ENCODE measurements at places on chromosomes 6 and 20. TPM values are rescaled to one million over a fixed set of nuclear protein-coding genes. Genes with fewer than 3 reads are reported as not detected.

DNA sequence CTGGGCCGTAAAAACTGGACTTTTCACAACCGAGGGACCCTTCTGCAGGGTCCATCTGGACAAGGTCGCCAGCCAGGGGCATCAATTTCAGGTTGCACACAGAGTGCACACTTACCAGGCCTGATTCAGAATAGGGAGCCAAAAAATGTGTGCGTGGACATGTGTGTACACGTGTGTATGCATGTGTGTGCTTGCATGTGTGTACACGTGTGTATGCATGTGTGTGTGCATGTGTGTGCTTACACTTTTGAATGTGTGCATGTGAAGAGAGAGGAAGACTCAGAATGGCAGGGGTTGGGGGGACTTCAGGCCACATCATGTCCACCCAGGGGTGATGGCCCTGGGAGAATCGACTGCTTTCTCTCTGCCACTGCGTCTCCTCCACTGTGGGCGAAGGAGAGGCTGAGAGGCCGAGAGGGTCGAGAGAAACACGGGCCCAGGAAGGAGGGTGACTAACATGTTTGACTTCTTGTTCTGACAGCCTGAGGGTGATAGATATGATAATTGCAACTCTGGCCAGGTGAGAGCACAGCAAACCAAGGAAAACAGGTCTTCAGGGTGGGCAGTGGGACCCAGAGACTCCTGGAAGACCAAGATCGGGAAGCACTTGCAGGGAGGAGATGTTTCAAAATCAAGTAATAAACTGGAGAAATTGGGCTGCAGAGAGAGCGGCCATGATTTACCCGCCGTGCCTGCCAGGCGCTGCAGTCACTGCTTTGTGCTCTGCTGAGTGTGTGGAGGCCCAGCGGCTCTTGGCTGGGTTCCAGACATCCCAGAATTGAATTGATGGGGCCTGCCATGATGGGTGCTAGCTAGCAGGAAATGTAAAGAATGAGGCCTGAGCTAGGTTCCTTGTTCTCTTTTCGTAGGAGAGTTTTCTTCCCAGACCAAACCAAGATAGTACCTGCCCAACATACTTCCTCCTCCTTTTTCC lies 310.8 kb downstream of the QKI start:
- no peaks in the 10 kb centered on the region for H3K27me3 ChIP-seq
- no peak overlapping the region for H3K27ac ChIP-seq
- no peak overlapping the region for H3K4me3 ChIP-seq
- H3K4me1 ChIP-seq: no peaks in the 10 kb centered on the region
- no peaks in the 10 kb centered on the region for H3K36me3 ChIP-seq
- DNase-seq: peak; percentile 63

- no peak for DNase-seq
- H3K27me3 ChIP-seq: no peaks in the 10 kb centered on the region
- H3K27ac ChIP-seq: no peak overlapping the region
- no peaks in the 10 kb centered on the region for H3K4me1 ChIP-seq
Measured at GRCh38 chr6:25927178-25927577, 3.3 kb downstream of the SLC17A2 start.

DNA sequence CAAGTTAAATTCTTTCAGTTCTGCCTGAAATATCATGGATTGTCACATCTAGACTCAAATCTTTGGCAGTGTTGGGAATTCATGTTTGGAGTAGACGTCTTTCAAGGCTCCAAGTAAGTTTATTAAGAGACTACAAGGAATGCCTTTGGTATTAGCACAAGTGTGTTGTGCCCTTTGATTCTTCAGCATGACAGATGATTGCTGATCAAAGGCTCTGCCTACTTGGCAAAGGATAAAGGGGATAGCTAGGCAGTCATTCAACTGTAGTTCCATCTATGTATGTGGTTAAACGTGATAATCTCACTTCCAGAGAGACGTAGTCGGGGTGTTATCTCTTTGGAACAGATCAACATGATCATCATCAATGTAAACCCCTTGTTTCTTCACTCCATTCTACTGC lies 86.2 kb downstream of the SPTLC3 start:
- no peaks in the 10 kb centered on the region for H3K36me3 ChIP-seq
- no peak for DNase-seq
- H3K4me1 ChIP-seq: no peaks in the 10 kb centered on the region
- H3K27ac ChIP-seq: no peak overlapping the region
- H3K4me3 ChIP-seq: no peak overlapping the region

- H3K27ac ChIP-seq: no peak overlapping the region
- H3K4me3 ChIP-seq: no peak overlapping the region
- H3K27me3 ChIP-seq: no peaks in the 10 kb centered on the region
Measured at GRCh38 chr6:3484946-3485345, 28.1 kb upstream of the SLC22A23 start.

DNA sequence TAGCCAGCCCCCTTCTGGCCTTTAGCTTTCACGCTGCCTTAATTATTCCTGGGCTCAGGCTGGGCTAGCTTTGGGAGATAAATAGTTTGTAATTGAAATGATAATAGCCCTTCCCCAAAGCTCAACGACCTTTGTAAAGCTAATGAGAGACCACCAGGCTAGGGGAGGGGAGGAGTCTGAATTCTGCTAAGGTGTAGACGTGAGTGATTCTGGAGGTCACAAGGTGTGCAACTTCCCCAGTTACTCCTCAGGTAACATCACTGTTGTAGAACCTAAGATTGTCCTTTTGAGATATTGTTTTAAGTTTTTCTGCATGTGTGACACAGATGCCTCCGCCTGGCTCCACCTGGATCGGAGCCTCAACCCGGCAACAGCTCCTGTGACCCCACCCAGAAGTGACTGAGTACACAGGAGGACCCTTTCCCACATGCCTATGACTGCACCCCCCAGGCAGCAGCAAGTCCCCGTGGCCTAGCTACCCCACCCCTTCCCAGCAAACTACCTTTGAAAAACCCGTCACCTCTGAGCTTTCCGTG lies 5.8 kb upstream of the GPR31 start:
- H3K27me3 ChIP-seq: no peaks in the 10 kb centered on the region
- H3K27ac ChIP-seq: no peak overlapping the region
- DNase-seq: peak; percentile 63
- no peak overlapping the region for H3K4me3 ChIP-seq

- no peak overlapping the region for H3K27ac ChIP-seq
- no peaks in the 10 kb centered on the region for H3K36me3 ChIP-seq
- no peak for DNase-seq
- no peaks in the 10 kb centered on the region for H3K27me3 ChIP-seq
Measured at GRCh38 chr6:15442467-15442866, 196.6 kb downstream of the JARID2 start.

DNA sequence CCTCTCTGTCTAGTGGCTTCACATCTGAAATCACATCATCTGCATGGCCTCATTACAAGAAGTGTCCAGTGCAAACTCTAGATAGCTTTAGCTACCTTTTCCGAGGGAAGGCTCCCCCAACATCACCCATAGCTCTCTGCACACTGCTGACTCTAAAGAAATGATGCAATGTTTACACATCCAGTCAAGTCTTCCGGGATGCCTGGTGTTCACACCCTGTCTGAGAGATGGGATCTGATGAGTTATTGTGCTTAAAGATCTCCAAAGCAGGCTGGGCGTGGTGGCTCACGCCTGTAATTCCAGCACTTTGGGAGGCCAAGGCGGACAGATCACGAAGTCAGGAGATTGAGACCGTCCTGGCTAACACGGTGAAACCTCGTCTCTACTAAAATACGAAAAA lies 404.6 kb upstream of the IRAK1BP1 start:
- H3K4me1 ChIP-seq: no peaks in the 10 kb centered on the region
- no peak for DNase-seq
- H3K36me3 ChIP-seq: no peaks in the 10 kb centered on the region
- no peak overlapping the region for H3K4me3 ChIP-seq
- no peak overlapping the region for H3K27ac ChIP-seq

DNA sequence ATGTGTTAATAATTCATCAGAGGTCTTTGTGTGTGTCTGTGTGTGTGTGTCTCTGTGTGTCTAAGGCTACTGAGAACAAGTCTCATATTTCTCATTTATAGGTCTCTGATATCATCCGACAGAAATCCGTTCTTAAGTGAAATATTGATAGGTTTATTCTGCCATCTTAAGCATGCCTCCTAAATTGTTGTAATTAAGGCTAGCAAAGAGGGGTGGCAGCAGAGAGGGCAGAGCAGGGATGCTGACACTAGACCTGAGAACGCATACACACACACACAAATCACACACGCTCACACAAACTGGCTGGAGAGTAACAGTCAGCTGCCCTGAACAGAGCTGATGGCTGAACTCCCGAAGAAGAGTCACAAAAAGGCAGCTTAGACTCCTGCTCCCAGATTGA lies 84.9 kb upstream of the LRFN2 start:
- DNase-seq: peak; percentile 3
- no peak overlapping the region for H3K27ac ChIP-seq
- H3K36me3 ChIP-seq: no peaks in the 10 kb centered on the region
- H3K4me1 ChIP-seq: no peaks in the 10 kb centered on the region
- no peaks in the 10 kb centered on the region for H3K27me3 ChIP-seq
- H3K4me3 ChIP-seq: no peak overlapping the region

Gene TMEM200A
- 1.4 TPM for total RNA-seq

Gene HSPA1A
- 384 TPM for total RNA-seq

Gene VGLL2
- total RNA-seq: not detected

Gene CENPW
- total RNA-seq: 10.2 TPM
